Stimulated activated CD4-positive, alpha-beta T cell treated with anti-CD3 and anti-CD28 coated beads, Interleukin-15, amount 100 ng/mL, for 24 hours (primary cell): ENCODE measurements at places on chromosomes 11 and 22.

- DNase-seq, result no peak
These were observed 7.2 kb downstream of the WT1 start for GRCh38 chr11:32427935-32428664.

- DNase-seq, result peak; percentile 14
These were observed 51.8 kb downstream of the C11orf71 start for GRCh38 chr11:114348200-114349191.

GRCh38 chr11:15711311-15711710 lies 596.6 kb downstream of the INSC start:
- no peak for DNase-seq

- no peak for DNase-seq
These were observed 30.4 kb downstream of the RELT start for GRCh38 chr11:73406619-73407018.

DNA sequence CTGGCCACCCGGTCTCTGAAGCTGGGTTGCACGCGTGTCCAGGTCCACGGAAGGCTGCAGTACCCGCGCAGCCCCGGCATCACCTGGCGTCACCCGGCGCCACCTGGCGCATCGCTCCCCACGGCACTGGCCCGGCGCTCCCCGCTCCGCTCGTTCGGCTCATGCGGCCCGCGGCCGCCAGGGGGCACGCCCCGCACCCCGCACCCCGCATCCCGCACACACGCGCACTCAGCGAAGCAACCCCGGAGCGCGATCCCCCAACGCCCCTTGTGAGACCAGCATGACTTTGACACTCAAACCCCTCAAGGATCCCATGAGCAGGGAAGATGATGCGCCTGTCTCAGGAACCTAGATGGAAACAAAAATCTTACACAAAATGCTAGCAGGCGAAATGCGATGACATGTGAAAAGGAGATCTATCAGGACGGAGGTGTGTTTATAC lies 11.9 kb downstream of the B3GNT6 start:
- DNase-seq, result peak; percentile 75

GRCh38 chr11:76630600-76631281 lies 39.8 kb downstream of the LRRC32 start:
- no peak for DNase-seq

DNA sequence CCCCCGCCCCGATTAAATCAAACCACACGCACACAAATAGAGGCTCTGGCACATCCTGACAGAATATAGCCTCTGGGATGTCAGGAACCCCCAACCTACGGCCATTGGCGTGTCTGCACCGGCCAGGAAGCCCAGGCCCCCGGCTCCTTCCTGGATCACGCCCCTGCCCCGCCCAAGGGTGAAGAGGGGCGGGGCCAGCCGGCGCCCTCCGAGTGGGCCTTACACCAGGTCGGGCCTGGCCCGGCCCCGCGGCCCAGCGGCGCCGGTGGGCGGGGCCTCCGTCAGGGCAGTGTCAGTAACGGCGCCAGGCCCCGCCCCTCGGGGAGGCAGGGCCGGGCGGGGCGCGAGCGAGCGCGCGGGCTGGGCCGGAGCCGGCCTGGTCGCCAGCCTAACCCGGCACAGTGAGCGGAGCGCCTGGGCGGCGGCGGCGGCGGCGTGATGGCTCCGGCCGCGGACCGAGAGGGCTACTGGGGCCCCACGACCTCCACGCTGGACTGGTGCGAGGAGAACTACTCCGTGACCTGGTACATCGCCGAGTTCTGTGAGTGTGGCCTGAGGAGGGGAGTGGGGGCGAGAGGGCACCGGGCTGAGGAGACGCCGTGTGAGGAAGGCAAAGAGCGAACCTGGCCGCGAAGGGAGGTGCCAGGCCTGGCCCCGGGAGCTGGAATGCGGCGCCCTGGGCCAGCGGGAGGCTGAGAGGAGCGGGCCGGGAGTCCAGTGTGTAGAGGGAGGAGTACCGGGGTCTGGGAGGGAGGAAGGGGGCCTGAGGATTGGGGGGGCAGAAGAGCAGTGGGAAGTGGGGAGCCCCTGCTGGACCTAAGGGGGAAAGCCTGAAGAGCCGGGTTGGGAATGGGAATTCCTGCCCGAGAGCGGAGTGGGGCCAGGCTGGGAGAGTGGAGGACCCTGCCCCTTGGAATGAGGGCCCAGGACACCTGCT lies at the start of gene ACER3:
Gene ACER3 (plus strand): TSS at position 380 of the 937 bp plus-strand sequence. CDS start 59 bp downstream, at position 439.
- peak; percentile 94 for DNase-seq

- DNase-seq, result no peak
These were observed 47.8 kb downstream of the BTBD10 start for GRCh38 chr11:13415201-13415600.

GRCh38 chr11:76672431-76673175 lies 2.1 kb upstream of the LRRC32 start:
- DNase-seq, result peak; percentile 31

GRCh38 chr11:102306048-102306597 lies 11.2 kb upstream of the BIRC3 start:
- DNase-seq, result no peak

DNA sequence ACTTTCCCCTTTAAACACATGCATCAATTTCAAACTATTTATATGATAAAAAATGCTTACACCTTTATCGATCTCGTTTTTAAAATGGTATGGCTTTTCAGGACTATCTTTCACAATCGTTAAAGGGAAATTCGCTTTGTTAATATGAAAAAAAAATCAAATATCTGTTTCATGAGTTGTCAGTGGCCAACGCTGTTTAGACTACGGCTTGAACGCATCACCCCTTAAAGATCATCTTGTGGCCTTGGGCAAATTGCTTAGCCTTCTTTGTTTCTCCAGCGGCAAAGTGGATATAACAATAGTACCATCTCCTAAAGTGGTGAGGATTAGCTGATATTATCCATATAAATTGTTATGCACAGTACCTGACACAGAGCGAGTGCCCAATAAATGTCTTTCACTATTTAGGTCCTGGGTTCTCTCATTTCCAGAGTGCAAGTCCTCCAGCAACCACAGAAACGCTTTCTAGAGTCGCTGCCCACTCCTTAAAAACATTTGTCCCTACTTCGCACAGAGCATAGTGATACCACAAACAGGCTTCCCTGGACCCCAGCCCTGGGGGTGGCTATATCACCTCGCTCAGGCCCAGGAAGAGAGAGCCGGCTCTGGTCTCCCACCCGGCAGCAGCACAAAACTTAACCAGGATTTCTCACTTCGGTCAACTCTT lies 904 bp downstream of the SLC35F2 start:
- DNase-seq, result no peak

GRCh38 chr11:76186776-76187279 lies 19.5 kb downstream of the WNT11 start:
- DNase-seq, result no peak

DNA sequence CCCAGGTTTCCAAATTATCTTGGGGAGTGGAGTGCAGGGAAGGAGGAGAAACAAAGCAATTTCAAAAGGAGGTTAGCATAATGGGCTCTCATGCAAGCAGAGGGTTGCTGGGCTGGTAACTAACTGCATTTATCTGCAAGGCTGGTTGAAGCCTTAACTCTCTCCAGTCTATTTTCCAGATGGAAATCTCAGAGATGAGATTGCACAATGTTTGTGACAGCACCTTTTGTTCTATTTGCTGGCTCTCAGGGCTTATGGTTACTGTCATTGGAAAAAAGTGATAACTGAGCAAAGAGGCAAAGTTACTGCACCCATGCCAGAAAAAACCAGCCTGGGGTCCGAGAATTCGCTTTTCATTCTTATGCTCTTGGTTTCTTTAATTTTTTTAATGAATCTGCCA lies 33.2 kb downstream of the ABCC8 start:
- no peak for DNase-seq
